NCI-H446 treated with DMSO at 0.1 percent for 48 hours (cell line): ENCODE measurements at places on chromosomes 2 and 18.

- no peak for DNase-seq
Measured at GRCh38 chr2:2881499-2881898, 496.1 kb downstream of the EIPR1 start.

GRCh38 chr18:79644666-79645057 lies 34.9 kb upstream of the CTDP1 start:
- no peak for DNase-seq

DNA sequence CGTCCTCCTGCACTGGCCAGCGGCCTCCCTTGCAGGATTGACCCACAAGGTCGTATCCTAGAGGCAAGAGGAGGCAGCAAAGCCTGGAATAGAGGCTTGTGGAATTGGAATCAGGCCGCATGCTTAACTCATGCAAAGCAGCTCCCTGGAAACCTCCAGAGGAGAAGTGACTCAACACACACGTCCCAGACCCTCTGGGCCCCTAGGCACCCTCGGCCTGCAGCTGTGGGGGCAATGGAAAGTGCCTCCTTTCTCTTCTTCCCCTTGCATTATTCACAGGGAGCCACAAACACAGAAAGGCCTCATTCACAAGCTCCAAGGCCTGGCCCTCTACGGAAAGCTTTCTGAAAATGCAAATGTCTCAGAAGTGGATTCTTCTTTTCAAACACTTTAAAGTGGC lies 19.6 kb downstream of the SPATA3 start:
- no peak for DNase-seq

- DNase-seq = no peak
Measured at GRCh38 chr2:67984600-67984999, 78.2 kb downstream of the C1D start.

GRCh38 chr18:24975496-24976372 lies 376.2 kb downstream of the ZNF521 start:
- no peak for DNase-seq

GRCh38 chr18:55665506-55665905 lies 77.5 kb upstream of the TCF4 start:
- DNase-seq = no peak

- peak; percentile 23 for DNase-seq
Measured at GRCh38 chr2:7031547-7032245, 114.5 kb downstream of the RNF144A start.

GRCh38 chr2:240632306-240632721 lies 7.0 kb downstream of the GPR35 start:
- DNase-seq = no peak

GRCh38 chr2:19859565-19859964 lies 42.2 kb downstream of the TTC32 start:
- DNase-seq = no peak

GRCh38 chr2:213187386-213187785 lies 36.0 kb upstream of the IKZF2 start:
- no peak for DNase-seq

DNA sequence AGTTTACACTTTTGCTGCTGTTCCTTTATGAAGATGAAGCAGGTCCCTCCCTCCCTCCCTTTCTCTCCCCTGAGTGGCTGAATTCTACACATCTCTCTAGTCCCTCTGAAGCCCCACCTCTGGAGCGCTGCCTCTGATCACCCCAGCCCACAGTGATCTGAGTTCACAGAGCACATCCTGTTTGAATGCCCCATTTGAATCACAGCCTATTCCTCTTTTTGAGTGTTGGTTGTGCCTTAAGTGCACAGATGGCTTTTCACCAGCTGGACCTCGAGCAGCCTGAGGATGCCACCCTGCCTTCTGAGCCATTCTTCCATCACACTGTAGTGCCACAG lies 87.1 kb downstream of the ITGB1BP1 start:
- peak; percentile 62 for DNase-seq

GRCh38 chr18:79855147-79855933 lies 57.6 kb downstream of the KCNG2 start:
- DNase-seq = no peak

DNA sequence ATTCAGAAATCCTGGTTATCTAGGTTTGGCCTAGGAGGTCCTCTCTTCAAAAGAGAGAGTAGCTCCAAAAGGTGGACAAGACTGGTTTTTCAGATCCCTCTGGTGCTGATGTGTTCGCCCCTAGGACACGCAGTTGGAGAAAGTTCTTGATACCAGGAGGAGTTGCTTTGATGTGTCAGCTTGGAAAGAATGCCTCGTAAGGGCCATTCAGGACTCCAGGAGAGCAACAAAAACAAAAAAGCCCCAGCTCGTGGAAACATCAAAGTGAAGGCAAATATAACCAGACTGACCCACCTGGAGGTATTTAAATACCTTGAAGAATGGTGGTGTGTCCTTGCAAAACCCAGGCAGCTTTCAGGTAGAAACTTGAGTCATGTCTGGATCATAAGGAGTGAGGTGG lies 12.5 kb upstream of the LBH start:
- DNase-seq = no peak

- no peak for DNase-seq
Measured at GRCh38 chr18:12287131-12287681, 20.8 kb upstream of the TUBB6 start.

- no peak for DNase-seq
Measured at GRCh38 chr2:224121406-224122067, 82.5 kb upstream of the SERPINE2 start.

- DNase-seq = no peak
Measured at GRCh38 chr18:67845035-67845434, 328.5 kb upstream of the DSEL start.

DNA sequence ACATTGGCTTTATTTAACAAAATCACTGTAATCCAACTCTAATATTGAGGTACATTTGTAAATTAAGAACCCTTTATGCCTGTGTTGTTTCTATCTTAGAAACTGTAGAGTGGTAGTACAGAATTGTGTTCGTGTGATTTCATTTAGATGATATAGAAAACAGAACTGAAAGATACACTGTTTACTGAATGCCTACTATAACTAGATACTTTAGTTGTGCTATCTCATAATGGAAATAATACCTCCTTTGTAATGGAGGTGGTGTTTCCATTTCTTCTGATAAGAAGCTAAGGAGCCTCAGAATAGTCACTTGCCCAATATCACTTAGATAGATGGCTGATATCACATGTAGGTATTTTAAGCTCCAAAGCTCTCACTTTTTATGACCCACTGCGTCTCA lies 62.5 kb upstream of the UBXN4 start:
- no peak for DNase-seq

DNA sequence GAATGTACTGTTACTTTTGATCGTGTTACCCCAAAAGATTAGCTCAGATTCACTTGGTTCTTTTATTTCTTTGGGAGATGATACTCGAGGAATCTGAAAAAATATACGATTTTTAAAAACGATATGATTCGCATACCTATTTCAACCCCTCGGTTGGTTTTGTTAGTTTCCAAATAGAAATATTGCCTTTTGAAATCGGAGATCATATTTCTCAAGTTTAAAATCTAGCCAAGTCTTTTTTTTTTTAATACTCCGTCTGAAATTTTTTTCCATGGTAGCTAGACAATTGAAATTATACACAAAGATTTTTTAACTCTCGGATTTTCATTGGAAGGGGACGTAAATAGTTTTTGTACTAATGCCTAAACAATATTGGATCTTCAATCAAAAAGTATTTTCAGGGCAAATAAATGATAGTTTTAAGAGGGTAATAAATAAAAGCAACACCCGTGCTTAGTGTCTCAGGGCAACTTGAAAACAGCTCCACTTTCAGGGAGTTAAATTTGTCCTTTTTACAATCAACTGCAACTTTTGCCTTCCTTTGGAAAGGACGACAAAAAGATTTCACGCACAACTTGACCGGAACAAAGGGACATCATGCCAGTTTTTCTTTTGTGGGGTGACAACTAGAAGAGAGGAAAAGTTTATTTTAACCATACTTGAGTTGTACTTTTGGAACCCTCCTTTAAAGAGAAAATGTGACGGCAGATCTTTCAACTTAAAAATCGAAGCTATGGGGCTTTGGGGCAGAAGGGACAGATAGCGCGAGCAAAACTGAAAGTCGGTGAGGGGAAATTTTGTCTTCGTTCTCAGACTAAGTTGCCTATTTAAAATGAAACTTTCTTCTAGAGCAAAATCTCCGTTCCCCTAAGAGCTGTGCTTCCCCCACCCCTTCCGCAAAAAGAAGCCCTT lies 5.8 kb upstream of the ONECUT2 start:
- no peak for DNase-seq

- DNase-seq = no peak
Measured at GRCh38 chr18:2522112-2522511, 49.2 kb downstream of the METTL4 start.

DNA sequence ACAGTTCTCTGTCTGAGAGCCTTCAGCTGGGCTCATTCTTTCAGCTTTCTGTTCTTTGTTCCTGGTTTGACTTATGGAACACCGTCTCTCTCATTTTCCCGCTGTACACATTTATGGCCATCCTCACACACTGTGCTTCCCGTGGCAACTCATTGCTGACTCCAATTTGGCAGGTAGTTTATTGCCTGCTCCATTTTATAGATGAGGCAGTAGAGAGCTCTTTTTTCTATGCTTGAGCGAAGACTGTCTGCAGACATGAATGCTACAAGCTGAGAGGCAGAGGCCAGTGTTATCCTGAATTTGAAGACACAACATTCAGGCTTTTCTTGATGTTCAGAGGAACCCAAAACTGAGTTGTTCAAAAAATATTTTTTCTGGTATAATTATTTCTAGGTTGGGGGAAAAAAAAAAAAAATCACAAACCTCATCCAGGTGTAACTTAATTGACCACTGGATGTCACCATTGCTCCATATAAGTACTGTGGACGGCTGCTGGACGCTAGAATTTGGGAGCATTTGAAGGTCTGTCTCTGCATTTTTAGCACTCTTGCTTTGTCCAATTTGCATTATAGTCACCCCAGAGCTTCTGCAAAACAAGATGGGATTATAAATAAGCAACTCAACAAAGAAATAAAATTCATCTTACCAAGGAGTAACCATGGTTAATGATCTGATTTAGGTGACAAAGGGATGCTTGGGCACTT lies 83.5 kb downstream of the HRH4 start:
- no peak for DNase-seq

GRCh38 chr2:141513853-141514252 lies 617.0 kb downstream of the LRP1B start:
- DNase-seq = no peak

DNA sequence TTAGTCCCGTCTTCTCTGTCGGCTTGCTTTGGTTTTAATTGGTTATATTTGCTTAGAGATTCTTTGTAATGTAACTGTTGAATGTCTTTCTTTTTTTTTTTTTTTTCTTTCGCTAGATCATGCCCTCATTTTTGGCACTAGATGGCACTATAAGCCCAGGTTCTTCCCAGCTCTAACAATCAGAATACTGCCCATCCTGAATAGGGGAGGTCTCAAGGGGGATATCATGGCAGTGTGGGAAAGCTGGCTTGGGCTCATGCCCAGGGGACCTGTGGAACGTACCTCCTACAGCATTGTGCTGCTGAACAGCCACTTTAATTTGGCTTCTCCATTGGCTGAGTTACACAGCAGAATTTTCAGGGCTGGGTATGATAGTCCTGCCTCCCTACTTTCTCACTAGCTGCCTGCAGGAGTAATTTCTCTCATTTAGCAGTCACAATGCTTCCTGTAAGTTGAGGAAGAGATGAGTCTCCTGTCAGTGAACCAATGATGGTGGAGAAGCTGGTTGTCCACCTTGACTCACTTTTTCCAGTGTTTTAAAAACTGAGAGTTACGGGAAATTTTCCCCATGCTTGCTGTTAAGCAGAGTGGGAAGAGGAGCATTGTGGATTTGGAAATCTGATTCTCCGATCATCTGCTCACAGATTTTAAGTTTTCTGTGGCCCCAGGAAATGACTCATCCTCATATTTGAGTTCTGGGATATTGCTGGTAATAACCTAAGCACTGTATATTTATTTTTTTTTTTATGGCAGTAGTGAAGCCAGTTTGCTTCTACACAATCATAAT lies 47.2 kb downstream of the RAD51AP2 start:
- no peak for DNase-seq

GRCh38 chr18:4589056-4589800 lies 134.1 kb upstream of the DLGAP1 start:
- no peak for DNase-seq
